ENCODE measurements at places on chromosomes 5 and 9. TPM values are rescaled to one million over a fixed set of nuclear protein-coding genes. Genes with fewer than 3 reads are reported as not detected.

DNA sequence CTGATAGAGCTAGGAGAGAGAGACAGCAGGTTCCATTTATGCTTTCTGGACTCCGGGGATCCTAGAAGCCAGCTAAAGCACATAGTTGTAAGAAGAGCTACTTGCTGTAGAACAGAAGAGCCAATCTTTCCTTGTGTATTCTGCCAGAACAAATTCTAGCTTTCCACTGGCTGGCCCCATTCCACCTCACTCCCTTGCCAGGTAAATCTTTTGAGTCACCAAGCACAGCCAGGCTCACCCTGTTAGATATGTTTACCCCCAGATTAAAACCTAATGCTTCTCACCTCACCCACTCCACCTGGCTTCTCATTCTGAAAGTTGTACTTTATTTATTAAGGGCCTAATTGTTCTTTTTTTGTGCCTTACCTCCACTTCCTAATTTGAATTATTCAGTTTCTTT is 48.9 kb upstream of the CHD1 start:
- DNase-seq: no peak

DNA sequence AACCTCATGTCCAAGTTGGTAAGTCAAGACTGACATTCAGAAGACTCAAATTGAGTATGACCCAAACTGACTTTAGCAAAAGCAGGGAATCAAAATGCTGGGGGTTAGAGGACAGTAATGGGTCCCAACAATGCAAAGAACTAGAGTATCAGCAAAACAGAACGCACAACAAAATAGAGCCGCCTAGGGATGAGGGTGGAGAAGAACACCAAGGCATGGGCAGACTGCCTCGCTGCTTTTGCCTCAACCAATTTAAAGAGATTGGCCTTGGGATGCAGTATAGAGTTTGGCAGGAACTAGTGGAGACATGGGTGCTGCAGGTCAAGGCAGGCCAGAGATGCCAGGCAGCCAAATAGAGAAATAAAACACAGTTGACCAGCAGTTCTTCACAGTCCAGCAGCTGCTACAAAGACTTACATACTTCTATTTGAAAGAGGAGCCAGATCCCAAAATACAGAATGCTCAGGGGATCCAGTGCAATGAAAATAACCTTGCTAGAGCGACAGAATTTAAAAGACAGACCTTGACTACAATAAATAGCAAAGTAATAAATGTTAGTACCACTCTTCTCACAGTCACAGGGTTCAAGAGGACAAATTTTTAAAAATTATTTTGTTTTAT is 83.9 kb upstream of the NIPBL start:
- no peak for DNase-seq

GRCh38 chr5:163968651-163969050 is 463.2 kb downstream of the MAT2B start:
- no peak for DNase-seq

- peak; percentile 90 for DNase-seq
Measured at GRCh38 chr5:96220610-96221390, 212.2 kb downstream of the PCSK1 start.

DNA sequence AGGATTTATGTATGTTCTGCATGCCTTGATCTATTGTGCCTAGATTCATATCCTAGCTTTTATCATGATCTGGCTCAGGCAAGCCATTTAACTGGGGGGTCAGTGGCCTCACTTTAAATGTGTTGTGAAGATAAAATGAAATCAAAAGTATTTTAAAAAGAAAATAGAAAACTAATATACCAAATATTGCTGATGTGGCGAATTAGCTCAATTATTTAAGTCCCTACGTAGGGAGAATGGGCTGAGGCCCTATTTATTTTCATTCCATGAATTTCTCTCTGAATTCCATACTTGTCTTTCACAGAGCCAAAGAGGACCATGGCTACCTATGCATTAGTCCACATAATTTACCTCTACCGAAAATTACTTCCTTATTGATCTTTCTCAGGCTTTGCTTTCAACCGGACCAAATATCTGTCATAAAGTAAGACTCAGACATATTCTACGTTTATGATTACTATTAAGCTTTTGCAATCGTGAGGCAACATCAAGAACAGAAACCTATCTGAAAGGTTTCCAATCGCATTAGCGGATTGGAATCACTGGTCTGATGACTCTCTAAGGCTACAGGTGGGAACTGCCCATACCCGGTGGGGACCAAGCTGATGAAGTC is 1.7 kb downstream of the MBLAC2 start:
- DNase-seq: no peak

DNA sequence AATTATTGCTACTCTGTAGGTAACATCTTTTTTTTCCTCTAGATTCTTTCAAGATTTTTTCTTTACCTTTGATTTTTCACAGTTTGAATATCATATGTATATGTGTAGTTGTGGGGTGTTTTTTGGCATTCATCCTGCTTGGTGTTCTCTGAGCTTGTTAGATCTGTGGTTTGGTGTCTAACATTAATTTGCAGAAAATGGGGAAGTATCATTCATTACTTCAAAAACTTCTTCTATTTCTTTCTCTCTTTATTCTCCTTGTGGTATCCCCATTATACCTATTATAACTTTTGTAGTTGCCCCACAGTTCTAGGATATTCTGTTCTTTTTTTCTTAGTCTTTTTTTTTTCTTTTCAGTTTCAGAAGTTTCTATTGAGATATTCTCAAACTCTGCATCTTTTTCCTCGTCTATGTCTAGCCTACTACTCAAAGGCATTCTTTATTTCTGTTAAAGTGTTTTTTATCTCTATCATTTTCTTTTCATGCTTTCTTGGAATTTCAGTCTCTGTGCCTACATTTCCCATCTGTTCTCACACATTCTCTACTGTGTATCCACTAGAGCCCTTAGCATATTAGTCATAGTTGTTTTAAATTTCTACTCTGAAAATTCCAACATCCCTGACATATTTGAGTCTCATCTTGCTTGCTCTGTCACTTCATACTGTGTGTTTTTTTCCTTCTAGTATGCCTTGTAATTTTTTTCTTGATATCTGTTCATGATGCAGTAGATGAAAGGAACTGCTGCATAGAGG is 60.1 kb upstream of the GNA14 start:
- DNase-seq: peak; percentile 59

DNA sequence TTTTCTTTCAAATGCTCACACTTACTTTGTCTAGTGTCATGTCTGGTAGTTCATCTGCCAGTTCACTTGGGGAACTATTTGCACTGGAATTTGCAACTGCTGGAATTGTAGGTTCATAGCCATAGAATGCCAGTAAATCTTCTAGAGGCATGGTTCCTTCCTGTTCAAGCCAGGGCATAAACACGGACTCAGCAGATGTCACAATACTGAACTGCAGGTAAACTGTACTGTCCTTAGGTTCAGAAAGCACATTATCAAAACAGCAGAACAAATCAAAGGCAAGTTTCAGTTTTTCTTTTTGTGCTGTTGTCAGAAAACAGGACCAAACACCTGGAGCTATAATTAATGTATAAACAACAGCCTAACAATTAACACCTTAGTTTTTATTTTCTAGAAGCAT is 13.1 kb downstream of the MIER3 start:
- DNase-seq: no peak

DNA sequence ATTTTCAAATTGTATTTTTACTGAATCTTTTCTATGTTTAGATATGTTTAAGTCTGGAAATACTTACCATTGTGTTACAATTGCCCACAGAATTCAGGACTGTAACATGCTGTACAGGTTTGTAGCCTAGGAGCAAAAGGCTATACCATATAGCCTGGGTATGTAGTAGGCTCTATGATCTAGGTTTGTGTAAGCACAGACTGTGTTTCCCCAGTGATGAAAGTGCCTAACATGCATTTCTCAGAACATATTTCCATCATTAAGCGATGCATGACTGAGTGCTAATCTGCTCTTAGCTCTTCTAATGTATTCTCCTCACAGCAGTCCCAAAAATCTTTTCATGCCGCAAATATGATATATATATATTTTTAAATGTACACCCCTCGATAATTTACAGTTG is 166.7 kb upstream of the PPP2R2B start:
- no peak for DNase-seq

- DNase-seq: peak; percentile 63
Measured at GRCh38 chr5:34516686-34517085, 139.4 kb upstream of the RAI14 start.

DNA sequence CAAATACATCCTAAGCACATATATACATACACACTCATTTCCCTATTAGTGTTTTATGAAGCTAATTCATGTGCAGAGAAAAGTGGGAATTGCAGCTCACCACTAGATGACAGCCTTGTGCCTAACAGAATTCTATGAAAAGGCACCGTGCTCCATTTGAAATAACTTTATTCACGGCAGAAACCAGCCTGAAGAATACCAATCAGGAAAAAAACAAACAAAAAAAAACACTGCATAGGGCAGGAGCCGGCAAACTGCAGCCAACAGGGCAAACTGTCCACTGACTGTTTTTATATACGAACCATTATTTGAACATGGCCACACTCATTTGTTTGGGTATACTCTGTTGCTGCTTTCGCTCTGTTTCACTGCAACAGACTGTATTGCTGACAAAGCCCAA is 33.6 kb downstream of the ERMP1 start:
- DNase-seq: peak; percentile 62

- peak; percentile 41 for DNase-seq
Measured at GRCh38 chr9:33415501-33416038, 13.2 kb upstream of the AQP7 start.

DNA sequence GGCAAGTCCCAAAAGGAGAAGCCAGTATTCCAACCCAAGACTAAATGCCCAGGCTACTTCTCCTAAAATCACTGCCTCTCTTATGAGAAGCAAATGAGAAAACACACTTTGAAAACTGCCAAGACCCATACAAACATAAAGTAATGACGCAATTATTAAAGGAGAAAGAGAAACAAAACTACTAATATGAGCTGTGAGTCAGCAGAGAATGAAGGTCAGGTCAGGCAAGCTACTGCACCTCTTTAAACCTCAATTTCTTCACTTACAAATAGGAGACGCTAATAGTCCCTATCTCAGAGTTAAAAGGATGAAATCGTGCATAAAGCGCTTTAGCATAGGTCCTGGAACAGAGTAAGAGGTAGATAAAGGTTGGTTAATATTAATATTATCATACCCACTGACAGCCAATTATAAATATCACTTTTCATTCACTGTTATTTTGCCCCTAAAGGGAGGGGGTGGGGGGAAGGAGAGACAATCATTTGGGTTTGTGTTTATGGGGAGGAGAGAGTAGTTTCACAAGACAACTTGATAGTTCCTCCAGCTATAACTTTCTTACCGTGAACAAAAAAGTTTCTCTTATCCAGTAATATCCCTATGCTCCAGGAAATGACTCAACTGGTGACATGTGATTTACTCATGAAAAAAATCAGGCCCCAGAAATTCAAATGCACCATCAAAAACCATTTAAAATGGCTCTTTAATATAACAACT is 3.6 kb downstream of the PSMB7 start:
- DNase-seq: peak; percentile 80

GRCh38 chr9:100554935-100555401 is 22.9 kb upstream of the CAVIN4 start:
- DNase-seq: no peak

- no peak for DNase-seq
Measured at GRCh38 chr5:87579678-87580077, 166.9 kb upstream of the CCNH start.

DNA sequence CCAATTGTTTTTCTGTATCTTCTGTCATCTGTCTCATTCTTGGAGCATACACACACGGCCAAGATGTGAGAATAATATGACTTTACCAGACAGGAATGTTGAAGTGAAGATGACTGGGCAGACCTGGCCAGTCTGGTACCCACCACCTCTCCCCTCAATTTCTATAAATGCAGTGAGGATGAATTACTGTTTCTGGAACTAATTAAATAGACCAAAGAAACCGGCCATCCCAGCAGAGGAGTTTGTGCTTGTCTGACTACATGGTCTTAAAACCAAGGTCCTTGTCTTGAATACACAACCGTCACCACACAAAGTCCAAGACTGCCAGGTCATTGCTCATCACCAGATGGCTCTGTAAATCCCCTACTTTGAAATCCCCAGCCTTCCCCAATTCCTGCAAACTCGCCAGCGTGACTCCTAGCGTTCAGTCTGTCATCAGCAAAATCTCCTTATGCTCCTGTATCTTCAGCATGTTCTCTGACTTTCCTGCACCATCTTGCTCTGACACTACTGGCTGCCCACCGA is 147.2 kb downstream of the PDE4D start:
- DNase-seq: peak; percentile 89

GRCh38 chr9:107905308-107906020 is 415.9 kb upstream of the KLF4 start:
- no peak for DNase-seq

GRCh38 chr5:139828207-139828895 is 32.7 kb downstream of the PSD2 start:
- no peak for DNase-seq

GRCh38 chr5:170464280-170465127 is 39.3 kb upstream of the KCNIP1 start:
- no peak for DNase-seq

DNA sequence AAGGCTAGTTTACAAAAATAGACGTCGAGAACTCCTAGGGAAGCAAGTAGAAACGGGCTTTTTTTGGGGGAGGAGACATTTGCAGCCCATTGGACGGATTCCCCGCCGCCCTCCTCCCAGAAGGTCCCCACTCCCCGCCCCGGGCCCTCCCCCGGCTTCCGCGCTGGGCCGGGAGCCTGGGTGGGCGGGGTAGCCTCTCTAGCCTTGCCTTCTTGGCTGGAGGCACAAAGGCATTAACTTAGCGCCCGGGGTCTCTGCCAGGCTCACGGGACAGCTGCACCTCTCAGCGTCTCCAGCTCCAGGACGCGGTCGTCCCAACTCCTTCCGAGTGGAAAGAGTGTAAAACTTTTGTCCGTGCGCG is at the start of gene DMRTA1:
TSS of gene DMRTA1 (plus strand) at position 236 of the 361 bp plus-strand sequence. CDS start 242 bp downstream, outside the sequence.
- peak; percentile 90 for DNase-seq

The BHMT2 gene
- not detected for total RNA-seq

The ACSL6 gene
- not detected for total RNA-seq

The FOXD4 gene
- total RNA-seq: 0.05 TPM

The RANBP17 gene
- total RNA-seq: not detected

The DCTN4 gene
- total RNA-seq: 66.2 TPM

The STPG3 gene
- not detected for total RNA-seq

The OCLN gene
- 24.4 TPM for total RNA-seq

The TSSK1B gene
- total RNA-seq: not detected

The GRIA1 gene
- 1.2 TPM for total RNA-seq

The SLC25A2 gene
- 0.05 TPM for total RNA-seq

Data from M059J (cell line).